CD4-positive, alpha-beta T cell treated with Interleukin-15 for 1 hour (primary cell): ENCODE measurements at places on chromosomes 6 and 20.

DNA sequence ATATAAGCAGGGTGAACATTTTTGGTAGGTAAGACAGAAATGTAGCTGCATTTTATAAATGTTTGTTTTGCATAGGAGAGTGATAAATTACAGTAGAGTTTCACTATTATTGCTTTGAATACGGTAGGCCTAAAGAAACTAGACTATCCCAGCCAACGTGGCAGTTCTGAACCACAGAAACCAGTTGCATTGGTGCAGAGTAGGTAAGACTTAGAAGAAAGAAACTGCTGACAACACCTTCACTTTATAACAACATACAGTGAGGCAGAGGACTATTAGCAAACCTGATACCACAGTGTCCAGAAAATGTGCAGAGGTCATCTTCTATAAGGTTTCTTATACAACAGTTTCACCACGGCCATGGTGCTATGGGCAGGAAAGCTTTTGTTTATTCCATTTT lies 566.1 kb downstream of the KIF16B start:
- no peak for DNase-seq

DNA sequence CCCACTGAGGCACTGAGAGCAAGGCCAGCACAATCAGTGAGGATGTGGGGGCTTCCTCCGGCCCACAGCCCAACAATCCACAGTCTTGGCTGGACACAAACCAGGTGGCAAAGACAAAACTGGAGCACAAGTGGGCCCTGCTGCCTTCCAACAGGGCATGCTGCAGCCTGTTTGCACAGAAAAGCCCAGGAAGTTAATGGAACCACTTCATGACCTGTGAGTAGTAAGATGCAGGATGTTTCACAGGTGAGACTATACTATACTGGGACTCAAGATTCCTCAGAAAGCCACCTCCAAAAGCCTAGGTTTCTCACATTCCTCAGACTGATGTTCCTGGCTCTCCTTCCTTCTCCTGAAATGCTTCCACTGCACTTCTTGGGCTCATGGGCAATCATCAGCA lies 235.5 kb downstream of the KIF16B start:
- no peak for DNase-seq

DNA sequence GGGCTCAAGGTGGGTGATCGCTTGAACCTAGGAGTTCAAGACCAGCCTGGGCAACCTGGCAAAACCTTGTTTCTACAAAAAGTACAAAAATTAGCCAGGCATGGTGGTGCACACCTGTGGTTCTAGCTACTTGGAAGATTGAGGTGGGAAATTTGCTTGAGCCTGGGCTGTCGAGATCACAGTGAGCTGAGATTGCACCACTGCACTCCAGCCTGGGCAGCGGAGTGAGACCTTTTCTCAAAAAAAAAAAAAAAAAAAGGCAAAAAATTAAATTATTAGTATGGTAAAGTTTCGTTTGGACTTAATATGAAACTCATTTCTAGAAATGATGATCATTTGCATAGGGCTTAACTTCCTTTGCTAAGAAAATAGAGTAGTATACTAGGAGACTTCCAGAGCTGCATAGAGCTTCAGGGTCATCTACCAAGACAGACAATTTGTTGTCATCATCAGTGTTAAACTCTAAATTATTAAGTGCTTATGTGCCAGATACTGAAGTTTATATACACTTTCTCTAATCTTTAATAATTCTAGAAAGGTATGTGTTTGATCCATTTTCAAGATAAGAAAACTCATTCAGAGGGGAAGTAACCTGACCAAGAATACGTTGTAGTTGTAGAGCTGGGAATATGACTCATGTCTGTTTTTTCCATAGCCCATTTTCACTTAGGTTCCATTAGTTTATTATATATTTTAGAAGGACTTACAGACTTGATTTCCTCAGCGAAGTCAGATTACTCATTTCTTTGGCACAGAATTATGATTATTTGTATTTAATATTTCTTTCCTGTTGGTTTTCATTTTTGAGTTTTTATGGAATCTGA lies 84.5 kb downstream of the SLC16A10 start:
- DNase-seq, result no peak

DNA sequence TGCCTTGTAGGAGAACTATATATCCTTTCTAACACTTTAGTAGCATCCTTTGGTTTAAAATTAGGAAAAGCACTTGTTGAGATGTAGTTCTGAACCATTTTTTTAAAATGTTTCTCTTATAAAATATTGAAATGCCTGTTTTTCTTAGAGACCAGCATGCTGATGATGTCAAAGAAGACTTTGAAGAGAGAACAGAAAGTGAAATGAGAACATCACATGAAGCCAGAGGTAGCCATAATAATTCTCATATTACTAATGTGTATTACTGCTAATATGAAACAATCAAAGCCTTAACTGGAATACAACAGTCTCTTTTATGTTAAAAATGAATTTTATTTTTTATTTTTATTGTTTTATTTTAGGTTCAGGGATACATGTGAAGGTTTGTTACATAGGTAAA lies 102.0 kb downstream of the SAMD3 start:
- DNase-seq, result no peak

DNA sequence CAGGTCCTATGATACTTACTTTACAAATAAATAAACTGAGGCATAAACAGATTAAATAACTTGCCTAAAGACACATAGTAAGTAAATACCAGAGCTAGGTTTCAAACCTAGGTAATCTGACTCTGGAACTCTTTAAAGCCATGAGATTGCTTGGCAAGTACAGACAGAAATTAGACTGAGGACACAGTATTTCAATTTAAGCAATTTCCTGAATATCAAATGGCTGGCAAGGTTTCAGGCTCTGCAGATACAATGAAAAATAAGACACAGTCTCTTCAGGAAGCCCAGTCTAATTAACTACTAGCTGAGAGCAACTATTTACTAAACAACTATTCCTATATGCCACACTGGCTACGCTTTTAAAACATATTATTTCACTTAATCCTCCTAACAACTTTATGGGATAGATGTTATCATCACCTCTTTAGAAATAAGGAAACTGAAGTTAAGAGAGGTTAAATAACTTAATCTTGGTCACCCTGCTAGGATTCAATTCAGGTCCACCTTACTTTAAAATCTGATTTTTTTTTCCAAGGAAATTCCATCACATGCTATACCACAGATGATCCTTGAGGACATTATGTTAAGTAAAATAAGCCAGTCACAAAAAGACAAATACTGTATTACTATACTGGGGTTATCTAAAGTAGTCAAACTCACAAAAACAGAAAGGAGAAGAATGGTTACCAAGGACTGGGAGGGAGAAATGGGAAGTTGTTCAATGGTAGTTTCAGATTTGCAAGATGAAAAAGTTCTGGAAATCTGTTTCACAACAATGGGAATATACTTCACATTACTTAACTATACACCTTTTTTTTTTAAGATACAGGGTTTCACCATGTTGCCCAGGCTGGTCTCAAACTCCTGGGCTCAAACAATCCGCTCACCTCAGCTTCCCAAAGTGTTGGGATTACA lies 4.1 kb downstream of the TRPC4AP start:
- DNase-seq, result no peak

GRCh38 chr6:27144740-27145079 lies 102.8 kb upstream of the PRSS16 start:
- no peak for DNase-seq

GRCh38 chr6:39830444-39830843 lies 38.3 kb downstream of the DAAM2 start:
- DNase-seq, result no peak

GRCh38 chr6:158191761-158192160 lies 23.6 kb downstream of the GTF2H5 start:
- DNase-seq, result no peak

GRCh38 chr20:52974179-52974594 lies 2.0 kb downstream of the TSHZ2 start:
- DNase-seq, result peak; percentile 55

GRCh38 chr6:87917886-87918285 lies 129.8 kb upstream of the SPACA1 start:
- no peak for DNase-seq

- DNase-seq, result no peak
These were observed 238.5 kb downstream of the ZFAND3 start for GRCh38 chr6:38057994-38058393.

DNA sequence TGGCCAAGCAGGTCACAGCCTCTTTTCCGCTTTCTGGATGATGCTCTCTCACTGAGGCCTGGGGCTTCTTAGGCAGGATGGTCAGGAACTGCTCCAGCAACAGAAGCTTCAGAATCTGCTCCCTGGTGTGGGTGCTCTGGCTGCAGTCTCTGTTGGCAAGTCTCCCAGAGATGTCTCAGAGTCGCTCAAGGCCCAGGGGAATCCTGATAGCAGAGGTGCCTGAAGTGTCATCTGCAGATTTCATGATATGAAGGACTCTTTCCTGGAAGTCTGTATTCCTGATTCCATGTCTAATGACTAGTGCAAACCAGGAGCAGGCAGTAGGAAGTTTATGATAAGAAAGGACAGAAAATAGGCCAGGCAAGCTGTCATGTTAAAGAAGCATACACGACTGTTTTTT lies 20.3 kb downstream of the ZSCAN31 start:
- no peak for DNase-seq

GRCh38 chr6:132115714-132116366 lies 164.7 kb upstream of the CCN2 start:
- DNase-seq, result no peak

DNA sequence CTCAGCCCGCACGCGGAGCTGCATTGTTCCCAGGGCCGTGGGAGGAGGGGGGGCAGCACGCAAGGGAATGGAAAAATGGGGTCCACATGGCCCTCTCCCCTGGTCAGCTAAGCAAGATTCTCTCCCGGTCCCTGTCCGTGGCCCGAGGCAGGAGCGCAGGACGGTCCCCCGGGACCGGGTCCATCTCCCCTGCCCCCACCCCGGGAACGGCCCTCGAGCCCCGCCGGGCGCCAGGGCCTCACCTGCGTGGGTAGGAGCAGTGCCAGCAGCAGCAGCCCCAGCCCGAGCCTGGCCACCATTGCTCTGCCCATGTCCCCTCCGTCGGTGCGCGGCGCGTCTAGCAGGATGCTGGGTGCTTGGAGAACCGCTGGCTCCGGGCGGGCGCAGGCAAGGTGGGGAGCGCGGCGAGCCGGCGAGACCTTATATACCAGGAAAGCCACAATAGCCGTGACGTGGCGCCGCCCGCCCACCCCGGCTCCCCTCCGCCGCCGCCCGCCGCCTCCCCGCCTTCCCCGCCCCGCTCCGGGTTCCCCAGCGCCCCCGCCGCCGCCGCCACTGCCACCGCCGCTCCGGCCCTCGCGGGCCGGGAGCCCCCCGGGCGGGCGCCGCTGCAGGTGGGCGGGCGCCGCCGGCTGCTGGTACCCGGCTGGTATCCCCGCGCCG lies at the start of gene CD24:
TSS of gene CD24 (minus strand) at position 394 of the 663 bp plus-strand sequence. CDS start at position 311, 83 bp downstream.
- DNase-seq, result peak; percentile 64

DNA sequence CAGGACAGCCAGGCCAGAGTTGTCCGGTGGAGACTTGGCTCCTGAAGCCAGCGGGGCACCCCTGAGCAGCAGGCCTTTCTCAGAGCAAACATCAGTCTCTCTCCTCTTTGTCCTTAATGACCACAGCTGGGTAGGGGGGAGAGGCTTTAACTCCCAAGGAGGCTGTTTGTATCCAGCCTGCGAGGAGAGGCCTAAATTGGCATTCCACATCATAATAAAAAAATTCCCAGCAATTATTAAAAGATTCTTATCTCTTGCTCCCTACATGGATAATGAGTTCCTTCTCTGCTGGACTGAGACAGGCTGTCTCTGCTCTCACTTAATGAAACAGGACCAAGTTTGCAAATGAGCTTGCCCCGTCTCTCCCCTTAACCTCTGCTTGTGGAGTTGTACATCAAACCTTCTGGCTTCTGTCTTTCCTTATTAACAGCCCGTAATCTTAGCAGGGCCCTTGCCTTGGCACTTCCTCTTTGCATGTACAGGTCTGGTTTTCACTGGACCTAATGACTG lies 838.2 kb downstream of the MAFB start:
- DNase-seq, result no peak

GRCh38 chr6:135851442-135852271 lies at the start of gene PDE7B:
Gene PDE7B, plus strand, starts transcription at chr6:135851701.
- DNase-seq, result peak; percentile 86

GRCh38 chr6:163180874-163181541 lies 233.5 kb upstream of the QKI start:
- no peak for DNase-seq

- no peak for DNase-seq
These were observed 309.4 kb upstream of the RNF24 start for GRCh38 chr20:4324611-4325243.

DNA sequence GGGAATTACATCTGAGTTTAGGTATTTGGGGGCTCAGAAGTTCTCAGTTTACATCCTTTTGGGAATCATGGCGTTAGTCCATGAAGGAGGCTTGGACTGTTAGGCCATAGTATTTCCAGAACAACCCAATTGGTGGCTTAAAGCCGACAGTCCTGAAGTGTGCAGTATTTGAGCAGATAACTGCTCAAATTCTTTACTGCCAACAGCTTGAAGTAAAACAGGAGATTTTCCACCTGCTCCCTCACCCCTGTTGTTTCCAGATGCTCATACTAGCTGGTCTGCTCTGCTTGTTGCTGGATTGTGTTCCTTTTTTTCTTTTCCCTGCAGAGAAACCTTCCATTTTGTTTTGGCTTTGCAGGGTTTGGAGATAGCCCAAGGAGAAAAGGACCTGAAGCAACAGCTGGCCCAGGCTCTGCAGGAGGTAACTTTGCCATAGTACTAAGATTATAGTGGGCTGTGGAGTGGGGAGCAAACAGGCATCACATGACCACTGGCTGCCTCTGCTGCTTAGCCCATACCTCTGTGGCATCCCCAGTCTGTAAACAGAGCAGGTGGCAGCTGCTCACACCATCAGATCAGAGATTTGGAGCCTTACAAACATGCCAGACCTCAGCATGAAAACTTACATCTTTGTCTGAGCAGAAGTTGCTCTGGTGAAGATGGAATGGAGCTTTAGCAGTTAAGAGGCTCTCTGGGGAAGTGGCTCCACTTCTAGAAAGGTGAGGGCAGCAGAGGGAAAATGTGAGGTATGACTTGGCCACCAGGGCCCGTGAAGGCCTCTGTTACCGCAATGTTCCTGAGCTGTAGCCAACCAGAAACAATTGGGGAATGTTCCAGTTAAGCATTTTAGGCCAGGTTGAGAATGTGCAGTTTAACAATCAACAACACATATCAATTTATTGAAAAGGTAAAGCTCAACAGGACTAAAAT lies 17.6 kb downstream of the RNF8 start:
- no peak for DNase-seq

DNA sequence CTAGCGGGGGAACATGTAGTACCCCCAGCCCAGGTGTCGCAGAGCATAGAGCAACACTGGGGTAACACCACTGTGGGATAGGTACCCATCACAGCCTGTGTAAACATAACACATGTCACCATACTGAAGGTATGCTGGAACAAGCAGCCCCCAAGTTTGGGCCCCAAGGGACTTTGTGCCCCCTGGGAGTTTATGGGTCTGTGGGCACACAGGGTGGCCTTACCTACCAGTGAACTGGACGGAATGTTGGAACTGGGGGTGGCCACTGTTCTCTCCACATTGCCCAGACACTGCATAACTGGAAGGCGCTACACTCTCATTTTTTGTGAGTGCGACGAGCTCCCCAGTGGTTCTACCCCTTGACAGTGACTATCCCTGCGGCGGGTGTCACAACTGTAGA lies 28.5 kb downstream of the HDDC2 start:
- DNase-seq, result no peak

DNA sequence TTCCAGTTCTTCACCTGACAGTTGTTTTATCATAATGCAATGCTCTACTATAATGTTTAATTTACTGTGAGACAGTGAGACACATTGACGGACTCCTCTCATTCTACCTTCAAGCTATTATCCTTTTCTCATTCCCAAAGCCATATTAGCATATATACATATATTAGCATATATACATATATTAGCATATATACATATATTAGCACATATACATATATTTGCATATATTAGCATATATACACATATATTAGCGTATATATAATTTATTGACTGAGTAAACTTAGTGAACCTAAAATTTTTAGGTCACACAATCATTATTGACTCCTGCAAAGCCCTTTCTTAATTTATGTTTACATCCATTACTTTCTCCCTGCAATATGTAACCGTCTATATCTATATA lies 555.0 kb upstream of the ADGRB3 start:
- no peak for DNase-seq
